Stimulated activated CD4-positive, alpha-beta T cell treated with anti-CD3 and anti-CD28 coated beads, Interleukin-1b, Interleukin-23, amount 100 ng/mL, for 4 hours (primary cell): ENCODE measurements at places on chromosomes 4 and X.

DNA sequence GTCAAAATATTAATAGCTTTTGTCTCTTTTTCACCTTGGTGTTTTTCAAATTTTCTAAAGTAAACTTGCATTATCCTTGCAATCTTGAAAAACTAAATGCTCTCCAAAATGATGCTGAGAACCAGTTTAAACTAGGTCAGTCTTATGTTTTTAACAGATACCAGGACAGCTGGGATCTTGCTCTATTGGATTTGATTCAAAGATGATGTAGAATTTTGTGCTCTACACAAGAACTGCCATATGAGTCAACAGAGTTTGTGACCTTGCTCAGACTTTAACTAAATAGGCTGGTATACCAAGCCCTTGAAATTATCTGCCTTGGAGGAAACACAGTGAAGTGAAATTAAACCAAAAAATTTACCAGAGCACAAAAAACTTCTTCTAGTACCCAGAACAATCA, 991.1 kb downstream of the STPG2 start:
- no peak for DNase-seq

DNA sequence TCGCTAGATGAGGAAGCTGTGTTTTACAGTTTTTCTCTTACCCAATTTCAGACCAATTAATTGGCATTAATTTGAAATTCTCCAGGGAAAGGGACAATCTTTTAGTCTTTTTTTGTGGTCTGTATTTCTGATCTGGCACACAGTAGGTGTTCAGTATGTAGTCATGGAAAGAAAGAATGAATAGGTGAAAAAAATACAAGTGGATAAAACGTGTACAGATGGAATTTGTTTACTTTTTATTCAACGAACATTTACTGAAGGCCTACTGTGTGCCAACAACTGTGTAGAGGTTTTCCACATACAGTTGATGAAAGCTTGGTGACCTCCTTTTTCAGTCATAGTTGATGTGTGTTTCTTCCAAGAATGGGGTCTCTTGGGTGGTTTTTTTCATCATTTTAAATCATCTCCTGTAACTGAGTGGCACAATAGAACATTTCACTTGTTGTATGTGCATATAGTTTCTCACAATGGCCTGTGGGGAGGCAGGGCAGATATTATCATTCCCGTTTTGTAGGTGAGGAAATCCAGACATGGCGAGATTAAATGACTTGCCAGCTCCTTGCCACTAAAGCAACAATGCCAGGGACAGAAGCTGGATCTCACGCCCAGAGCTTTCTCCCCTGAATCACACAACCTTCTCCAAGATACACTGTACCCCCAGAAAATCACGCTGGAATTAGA, 102.4 kb downstream of the CEP135 start:
- DNase-seq: no peak

DNA sequence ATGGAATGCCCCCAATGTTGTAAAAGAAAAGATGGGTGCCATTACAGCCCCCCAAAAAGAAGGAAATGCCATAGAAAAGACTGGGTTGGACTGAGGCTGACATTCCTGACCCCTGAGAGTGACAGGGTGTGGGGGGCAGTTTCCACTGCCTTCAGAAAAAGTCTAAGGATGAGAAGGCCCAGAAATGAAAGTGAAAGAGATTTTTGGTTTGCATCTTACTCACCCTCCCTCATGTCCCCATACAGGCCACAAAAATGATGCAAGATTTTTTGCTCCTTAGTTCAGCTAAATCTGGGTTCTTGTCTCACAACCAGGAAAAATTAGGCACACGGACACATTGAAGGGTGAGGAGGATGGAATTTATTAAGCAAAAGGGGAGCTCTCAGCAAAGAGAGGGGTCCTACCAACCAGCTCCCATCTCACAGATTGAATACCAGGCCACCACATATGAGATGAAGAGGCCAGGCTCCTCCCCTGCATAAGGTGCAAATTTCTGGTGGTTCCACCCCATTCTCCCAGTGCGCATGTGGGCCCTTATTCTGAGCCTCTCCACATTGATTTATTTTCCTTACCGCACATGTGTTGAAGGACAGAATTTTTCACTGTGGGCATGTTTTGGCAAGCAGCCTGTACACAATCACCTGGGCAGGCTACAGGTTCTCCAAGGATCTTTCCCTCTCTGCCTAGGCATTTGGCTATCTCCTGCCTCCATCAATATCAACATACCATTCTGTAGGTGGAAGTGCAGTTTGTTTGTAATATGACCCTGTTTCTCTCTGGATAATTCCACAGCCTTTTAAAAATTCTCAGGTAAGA, 18.8 kb downstream of the PPP4R3C start:
- no peak for DNase-seq

GRCh38 chr4:22500128-22500611, 15.7 kb downstream of the ADGRA3 start:
- DNase-seq: no peak

DNA sequence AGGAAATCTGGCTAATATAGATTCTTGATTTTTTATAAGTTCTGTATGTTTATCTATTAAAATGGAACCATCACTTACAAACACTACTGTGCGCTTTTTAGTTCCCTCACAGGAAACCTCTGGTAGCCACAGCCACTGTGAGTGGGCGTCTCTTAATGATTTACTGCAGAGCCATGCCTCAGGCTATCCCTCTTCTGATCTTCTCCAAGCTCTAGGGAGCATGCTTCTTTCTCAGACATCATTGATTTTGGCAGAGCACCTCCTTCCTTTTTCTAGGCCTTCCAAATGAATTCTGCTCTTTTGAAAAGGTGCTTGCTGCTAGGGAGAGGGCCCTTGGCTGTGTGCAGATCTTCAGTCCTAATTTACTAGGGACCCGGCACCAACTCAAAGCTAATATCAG, 61.1 kb upstream of the STS start:
- no peak for DNase-seq

GRCh38 chrX:35682476-35682875, 115.7 kb upstream of the MAGEB16 start:
- DNase-seq: no peak

GRCh38 chrX:153583433-153583832, 15.5 kb downstream of the CCNQ start:
- no peak for DNase-seq

DNA sequence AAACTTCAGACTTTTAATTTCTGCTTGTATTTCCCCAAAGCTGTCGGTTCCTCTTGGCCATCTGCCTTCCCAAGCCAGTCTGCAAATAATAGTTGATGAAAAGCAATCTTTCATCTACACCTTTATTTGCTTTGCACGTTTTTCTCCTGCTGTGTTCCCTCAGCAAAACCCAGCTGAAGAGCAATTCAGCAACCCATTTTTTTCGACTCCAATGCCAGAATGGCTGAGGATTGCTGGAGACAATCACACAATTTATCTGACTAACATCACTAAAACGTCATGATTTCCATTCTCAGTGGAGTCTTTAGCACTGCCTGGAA, 94.3 kb downstream of the GPRIN3 start:
- DNase-seq: no peak

DNA sequence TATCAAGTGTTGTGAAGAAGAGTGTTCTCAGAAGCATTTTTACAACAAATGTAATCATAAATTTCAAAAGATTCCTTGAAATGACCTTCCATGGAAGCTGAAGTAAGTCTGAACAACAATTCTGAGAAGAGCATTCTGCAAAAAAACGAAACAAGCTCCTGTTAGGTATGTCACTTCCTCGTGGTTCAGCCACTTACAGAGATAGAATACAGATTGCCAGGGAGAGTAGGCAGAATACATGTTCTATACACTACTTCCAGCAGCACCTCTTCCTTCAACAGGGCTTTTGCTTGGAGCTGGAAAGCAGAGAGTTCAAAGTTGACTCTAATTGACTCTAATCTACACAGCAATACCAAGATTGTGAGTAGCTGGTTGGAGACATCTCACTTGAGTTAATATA, 274.5 kb downstream of the ADGRA3 start:
- no peak for DNase-seq

DNA sequence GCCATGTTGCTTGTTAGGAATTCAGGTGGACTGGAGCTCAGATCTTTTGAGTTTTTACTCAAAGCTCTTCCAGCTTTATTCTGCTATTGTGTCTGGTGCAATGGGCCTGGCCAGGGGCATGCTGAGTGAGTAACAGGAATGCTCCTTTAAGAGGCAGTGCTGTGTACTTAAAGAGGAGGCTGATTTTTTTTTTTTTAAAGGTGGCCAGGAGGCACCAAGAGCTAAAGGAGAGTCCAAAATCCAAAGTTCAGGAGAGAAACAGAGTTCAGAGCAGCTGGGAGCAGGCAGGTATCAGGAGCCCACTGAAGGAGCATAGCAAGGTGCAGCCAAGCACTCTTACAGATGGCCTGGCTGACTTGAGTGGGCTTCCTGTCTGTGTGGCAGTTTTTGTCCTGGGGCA, 178.7 kb downstream of the FMR1NB start:
- no peak for DNase-seq

- no peak for DNase-seq
Observed at GRCh38 chr4:174211622-174212044, 71.8 kb downstream of the FBXO8 start.

DNA sequence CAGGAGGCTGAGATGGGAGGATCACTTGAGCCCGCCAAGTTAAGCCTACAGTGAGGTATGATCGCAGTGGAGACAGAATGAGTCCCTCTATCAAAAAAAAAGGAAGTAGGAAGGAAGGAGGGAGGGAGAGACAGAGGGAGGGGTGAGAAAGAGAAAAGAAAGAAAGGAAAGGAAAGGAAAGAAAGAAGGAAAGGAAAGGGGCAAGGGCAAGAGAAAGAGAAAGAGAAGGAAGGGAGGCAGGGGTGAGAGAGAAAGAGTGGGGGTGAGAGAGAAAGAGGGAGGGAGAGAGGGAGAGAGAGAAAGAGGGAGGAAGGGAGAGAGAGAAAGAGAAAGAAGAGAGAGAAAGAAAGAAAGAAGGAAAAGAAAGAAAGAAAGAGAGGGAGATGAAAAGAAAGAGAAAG, 13.2 kb downstream of the ELF2 start:
- DNase-seq: no peak

- no peak for DNase-seq
Observed at GRCh38 chr4:152107736-152108500, 347.1 kb upstream of the GATB start.

GRCh38 chrX:56797574-56798338, 68.7 kb downstream of the NBDY start:
- DNase-seq: no peak

- no peak for DNase-seq
Observed at GRCh38 chrX:12308420-12308819, 170.1 kb downstream of the FRMPD4 start.

- no peak for DNase-seq
Observed at GRCh38 chr4:140659943-140660700, 91.4 kb upstream of the UCP1 start.

- no peak for DNase-seq
Observed at GRCh38 chr4:5979981-5980380, 38.2 kb downstream of the C4orf50 start.

DNA sequence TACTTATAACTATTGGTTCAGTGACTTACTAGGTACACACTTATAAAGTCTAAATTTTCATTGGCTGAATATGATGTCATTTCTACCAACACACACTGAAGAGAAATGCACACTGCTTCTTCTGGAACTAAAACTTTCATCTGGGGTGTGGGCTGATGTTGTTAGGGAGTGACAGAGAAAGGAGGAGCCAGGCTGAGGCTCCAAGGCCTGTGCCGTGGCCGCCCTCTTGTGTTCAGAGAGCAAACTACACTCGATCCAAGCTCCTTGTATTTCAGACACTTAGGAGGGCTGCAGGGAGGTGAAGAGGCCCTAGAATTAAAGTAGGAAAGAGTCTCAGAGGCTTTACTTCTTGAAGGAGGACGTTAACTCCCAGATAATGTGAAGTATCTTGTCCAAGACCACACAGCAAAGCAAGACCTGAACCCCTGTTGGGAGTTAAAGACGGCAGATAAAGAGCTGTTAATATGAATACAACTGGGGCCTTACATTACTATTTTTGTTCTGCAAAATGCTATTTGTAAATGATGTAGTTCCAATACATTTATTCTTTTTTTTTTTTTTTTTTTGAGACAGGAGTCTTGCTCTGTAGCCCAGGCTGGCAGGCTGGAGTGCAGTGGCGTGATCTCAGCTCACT, 137.5 kb downstream of the AFAP1 start:
- peak; percentile 80 for DNase-seq

- DNase-seq: no peak
Observed at GRCh38 chrX:3940000-3940610, 226.7 kb upstream of the PRKX start.

DNA sequence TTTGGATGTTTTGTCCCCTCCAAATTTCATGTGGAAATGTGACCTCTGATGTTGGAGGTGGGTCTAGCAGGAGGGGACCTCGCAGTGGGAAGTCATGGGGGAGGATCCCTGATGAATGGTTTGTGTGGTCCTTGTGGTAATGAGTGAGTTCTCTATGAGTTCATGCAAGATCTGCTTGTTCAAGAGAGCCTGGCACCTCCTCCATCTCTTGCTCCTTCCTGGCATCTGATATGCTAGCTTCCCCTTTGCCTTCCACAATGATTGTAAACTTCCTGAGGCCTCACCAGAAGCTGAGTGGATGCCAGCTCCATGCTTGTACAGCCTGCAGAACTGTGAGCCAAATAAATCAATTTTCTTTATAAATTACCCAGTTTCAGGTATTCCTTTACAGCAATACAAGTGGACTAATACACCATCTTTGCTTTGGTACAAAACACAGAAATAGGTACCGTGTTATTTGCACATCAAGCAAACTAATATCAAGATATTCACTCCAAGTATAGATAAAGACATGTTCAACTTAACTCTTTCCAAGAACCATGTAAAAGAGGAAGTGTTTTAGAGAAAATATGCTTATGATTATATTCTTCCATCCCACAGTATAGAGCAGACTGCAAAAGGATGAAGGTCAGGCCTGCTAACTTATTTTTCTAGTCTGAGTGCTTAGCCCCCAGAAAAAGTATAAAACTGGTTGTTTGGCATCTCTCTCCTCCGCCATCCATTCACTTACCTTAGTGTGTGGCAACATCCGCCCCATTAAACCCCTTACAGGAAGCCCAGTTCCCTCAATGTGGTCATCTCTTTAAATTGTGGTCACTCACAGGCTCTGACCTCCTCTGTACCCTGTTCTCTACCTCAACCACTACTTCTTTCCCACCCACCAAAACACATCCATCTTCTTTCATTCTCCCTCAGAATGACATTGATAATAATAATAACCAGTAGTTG, 6.7 kb downstream of the ARAP2 start:
- DNase-seq: no peak

- no peak for DNase-seq
Observed at GRCh38 chr4:102076622-102077021, 268.7 kb downstream of the SLC39A8 start.
